ENCODE measurements at places on chromosomes 12 and 14.

DNA sequence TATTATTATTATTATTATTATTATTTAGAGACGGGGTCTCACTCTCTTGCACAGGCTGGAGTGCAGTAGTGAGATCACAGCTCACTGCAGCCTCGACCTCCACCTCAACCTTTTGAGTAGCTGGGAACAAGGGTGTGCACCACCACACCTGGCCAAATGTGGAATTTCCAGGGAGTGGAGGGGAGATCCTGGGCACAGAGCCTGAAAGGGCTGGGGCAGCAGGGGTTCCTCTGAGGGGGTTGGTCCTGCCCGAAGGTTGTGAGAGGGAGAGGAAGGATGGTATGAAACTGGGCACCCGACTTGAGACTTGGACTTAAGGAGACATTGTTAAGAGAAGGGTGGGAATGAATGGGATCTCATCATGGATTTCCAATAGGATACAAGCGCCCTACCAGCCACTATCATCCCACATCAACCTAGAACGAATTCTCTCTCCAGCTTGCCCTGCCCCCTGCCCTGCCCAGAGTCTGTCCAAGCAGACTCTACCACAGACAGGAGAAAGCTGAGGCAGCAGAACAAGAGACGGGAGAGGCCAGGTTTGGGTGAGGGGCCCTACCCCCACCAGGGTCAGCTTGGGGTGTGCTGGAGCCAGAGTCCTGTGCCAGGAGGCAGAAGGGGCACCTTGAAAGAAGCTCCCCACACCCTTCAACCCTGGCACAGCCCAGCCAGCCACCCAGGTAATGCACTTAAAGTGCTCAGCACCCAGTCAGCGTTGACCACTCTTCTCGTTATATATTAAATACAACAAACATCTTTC lies 2.4 kb upstream of the DYNC1H1 start:
- DNase-seq: peak; percentile 85

DNA sequence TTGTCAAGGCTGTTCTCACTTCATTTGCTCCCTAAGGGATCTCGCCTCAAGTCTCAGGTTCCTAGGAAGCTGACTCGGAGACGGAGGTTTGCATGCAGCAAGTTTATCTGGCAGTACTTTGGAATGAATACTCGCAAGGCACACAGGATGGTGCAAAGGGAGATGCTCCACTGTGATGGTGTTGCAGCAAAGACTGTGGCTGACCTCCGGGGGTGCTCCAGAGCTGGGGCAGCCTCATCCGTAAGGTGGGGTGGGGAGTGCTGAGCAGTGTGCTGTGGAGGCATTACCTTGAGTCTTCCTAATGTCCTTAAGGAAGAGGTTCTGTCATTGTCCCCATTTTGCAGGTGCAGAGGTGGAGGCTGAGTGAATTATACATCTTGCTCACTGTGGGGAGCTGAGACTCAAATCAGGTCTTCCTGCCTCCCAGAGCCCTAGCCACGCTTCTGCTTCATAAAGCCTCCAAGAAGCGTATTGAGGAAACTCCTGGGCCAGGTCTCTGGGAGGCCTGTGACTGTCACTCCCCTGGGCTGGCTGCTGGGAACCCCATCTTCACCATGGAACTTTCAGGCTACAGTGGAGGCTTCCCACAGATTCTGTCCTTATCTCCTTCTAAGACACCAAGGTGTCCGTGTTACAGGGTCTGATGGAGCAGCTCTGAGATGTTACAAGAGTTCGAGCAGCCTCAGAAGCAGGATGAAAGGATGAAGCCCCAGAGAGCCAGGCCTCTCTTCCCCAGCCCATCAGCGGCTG lies 39.5 kb downstream of the GALNT16 start:
- DNase-seq: no peak

GRCh38 chr14:60344751-60345150 lies 95.7 kb downstream of the PPM1A start:
- DNase-seq: no peak

DNA sequence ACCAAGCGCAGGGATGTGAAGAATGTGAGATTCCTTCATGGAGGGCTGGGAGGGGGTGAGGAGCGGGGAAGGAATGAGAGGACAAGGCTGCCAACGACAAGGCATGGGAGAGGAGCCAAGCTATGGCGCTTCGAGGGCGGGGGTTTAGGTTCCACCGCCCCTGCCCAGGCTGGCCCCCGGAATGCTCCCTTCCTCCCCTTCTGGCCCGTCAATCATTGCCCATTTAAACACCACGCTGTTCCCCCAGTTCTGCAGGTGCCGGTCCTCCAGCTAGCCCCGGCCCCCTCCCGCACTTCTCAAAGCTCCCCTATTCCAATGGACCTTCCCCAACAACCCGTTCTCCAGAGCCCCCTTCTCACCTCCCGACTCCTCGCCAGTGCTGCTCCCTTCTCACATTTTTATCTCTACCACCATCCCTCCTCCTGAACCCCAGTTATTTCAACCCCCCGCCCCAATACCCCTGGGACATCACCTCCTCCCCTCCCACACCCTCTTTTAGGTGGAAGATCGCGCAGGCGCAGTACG lies 428 bp downstream of the RNF41 start:
- DNase-seq: peak; percentile 98

DNA sequence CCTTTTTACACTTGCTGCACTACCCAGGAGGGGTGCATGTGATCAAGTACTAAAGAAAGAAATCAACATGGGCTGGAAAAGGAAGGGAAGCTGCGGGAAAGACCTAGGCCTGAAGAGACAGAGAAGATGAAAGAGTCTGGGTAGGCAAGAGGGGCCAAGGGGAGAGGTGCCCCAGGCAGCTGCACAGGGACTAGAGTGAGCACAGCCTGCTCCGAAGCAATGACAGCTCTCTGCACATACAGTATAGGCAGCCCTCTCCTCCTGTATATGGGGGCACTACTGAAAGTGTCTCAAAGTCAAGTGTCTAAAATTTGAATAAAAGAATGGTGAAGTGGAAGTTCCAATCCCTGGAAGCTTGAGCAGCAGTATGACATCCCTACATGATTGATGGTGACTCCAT lies 112.0 kb downstream of the TMTC1 start:
- DNase-seq: no peak

- no peak for DNase-seq
Observed at GRCh38 chr14:103188810-103189480, 65.7 kb downstream of the TNFAIP2 start.

DNA sequence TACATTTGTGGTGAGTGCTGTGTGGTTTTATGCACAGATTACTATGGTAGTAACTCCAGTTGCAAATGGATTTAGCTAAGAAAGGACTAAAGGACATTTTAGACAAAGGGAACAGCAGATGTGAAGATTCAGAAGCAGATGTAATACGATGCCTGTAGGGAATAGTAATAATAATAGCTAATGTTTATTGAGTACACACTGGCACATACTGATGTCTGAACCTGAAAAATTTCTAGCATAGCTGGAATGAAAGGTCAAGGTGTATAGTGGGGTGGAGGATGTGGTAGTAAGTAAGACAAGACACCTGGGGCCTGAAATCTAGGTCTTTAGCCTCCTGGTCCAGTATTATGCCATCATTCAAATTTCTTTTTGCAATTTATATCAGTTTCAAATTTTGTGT lies 54.3 kb upstream of the LRTM2 start:
- DNase-seq: no peak

DNA sequence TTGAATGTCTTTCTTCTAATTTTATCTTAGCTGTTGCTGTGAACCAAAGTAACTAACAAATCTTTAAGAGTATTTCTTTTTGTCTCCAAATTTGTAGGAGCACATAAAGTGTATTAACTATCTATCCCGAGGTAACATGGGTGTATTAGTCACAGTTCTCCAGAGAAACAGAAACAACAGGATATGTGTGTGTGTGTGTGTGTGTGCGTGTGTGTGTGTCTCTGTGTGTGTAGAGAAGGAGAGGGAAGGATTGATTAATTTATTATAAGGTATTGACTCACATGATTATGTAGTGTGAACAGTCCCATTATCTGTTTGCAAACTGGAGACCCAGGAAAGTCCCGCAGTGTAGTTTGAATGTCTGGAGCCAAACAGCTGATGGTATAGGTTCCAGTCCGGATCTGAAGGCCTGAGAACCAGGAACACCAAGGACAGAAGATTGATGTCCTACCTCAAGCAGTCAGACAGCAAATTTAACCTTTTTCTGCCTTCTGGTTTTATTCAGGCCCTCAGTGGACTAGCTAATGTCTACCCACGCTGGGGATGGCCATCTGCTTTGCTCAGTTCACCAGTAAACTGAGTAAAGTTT lies 14.4 kb downstream of the G2E3 start:
- peak; percentile 37 for DNase-seq

- DNase-seq: no peak
Observed at GRCh38 chr12:56581418-56582145, 48.5 kb downstream of the BAZ2A start.

- DNase-seq: no peak
Observed at GRCh38 chr12:49212572-49212971, 23.7 kb upstream of the TUBA1A start.

GRCh38 chr12:122545855-122546254 lies 18.8 kb downstream of the KNTC1 start:
- no peak for DNase-seq

DNA sequence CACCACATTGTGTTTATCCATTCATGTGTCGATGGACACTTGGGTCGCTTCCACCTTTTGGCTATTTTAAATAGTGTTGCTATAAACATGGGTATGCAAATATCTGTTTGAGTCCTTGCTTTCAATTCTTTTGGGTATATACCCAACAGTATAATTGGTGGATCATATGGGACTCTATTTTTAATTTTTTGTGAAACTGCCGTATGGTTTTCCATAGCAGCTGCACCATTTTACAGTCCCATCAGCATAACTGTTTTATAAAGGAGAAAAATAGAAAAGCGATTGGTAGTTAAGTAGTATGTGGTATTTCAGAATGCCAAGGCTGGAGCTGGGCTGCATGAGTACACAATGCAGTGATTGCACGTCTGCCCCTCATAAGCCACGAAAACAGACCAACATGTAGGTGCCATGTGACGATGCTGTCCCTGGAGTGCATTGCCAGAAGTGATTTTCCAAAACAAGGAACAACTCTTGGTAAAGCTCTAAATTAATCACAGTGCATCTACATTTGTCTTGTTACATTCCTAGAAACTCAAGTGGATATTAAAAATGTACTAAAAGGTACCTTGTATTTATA lies 83.5 kb downstream of the C12orf75 start:
- DNase-seq: no peak

Measured in osteoblast (primary cell).